AG08396 (cell line): ENCODE measurements at places on chromosomes 11 and 22.

DNA sequence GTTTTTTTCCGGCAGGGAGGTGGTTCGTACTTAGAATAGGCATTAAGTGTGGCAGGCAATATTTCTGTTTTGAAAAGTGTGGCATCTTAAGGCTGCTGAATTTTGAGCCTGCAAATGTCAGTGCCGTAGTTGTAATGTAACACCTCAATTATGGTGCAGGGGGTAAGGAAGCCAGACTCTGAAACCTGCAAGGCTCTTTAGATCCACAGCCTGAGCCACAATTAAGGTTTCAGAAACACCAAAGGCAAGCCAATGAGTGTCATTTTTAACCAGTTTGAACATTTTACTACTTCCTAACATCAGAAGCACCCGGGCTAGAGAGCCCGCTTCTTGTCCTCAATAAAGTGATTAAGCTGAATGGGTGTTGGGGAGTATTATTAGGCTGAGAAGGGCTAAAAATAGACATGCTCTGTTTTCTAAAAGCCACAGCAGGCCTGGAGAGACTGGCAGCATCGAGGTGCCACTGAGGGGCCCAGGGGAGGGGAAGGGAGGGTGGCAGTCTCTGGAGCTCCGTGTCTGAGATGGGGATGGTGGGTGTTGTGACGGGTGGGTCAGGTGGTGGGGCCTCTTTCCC lies 113.4 kb downstream of the ZBTB16 start:
- DNase-seq = no peak

- DNase-seq = no peak
These were observed 91.5 kb upstream of the SESN3 start for GRCh38 chr11:95322539-95322938.

GRCh38 chr11:45301537-45302246 lies 15.6 kb upstream of the SYT13 start:
- no peak for DNase-seq

- DNase-seq = no peak
These were observed 53.9 kb downstream of the GGTLC2 start for GRCh38 chr22:22698263-22698750.

GRCh38 chr11:2163428-2163978 lies 2.5 kb upstream of the INS start:
- no peak for DNase-seq

GRCh38 chr22:23521441-23522113 lies 58.5 kb downstream of the IGLL1 start:
- peak; percentile 99 for DNase-seq

GRCh38 chr22:21563912-21564311 lies 3.6 kb upstream of the UBE2L3 start:
- no peak for DNase-seq

DNA sequence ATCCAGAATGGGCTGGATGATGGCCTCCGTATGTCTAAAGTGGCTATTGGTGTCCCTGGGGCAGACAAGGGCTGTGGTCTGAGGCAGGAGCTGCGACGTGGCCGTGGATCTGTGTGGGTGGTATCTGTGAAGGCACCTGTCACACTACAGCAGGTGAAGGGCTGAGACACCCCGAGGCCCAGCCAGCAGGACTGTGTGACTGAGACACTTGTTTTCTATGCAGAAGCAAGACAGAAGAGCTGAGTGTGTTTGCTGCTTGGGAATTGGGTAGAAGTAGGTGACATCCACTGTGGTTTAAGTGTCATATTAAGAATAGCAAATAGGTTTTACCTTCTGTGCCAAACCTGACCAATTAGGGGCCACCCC lies 35.0 kb downstream of the AMPD3 start:
- no peak for DNase-seq

- DNase-seq = no peak
These were observed 498.0 kb downstream of the BRD1 start for GRCh38 chr22:49329636-49330035.

GRCh38 chr11:94968334-94968958 lies 4.9 kb downstream of the CWC15 start:
- peak; percentile 44 for DNase-seq

DNA sequence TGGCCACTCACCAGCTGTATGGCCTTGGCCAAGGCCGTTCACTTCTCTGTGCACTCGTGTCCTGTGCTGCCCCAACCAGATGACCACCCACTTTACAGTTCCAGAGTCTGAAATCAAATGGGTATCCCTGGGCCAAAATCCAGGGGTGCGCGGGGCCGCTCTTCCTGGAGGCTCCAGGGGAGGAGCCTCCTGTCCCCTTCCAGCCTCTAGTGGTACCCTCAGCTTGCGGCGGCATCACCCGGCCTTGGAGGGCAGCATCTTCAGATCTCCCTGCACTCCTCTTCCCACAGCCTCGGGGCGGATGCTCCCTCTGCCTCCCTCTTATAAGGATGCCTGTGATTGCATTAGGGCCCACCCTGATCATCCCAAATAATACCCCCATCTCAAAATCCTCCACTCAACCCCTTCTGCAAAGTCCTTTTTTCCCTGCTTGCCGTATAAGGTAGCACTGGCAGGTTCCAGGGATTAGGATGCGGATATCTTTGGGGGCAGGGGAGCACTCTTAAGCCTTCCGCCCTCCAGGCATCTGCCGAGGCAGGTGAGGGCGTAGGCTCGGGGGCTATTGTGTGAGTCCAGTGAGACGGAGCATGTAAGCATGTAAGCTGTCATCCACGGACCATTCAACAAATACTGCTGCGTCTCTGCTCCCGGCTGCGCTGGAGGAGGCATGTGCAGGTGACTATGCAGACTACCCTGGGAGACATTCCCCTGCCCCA lies 24.4 kb upstream of the SHISAL1 start:
- DNase-seq = no peak

DNA sequence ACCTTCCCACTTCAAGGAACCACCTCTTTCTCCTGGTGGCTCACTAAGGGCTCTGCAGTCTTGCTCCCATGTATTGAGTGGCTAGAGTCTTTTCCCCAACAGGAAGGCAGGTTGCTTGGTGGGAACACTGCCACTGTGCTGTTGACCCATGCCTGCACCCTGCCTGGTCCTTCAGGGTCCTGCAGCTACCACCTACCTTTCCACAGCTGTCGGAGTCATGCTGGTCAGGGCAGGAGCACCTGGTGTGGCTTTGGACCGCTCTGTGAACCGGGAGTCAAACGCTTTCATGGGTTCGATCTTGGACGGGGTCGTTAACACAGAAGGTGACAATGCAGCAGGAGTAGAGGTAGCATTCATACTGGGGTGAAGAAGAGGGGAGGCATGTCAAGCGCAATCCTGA lies 56.1 kb downstream of the HIRA start:
- DNase-seq = no peak

DNA sequence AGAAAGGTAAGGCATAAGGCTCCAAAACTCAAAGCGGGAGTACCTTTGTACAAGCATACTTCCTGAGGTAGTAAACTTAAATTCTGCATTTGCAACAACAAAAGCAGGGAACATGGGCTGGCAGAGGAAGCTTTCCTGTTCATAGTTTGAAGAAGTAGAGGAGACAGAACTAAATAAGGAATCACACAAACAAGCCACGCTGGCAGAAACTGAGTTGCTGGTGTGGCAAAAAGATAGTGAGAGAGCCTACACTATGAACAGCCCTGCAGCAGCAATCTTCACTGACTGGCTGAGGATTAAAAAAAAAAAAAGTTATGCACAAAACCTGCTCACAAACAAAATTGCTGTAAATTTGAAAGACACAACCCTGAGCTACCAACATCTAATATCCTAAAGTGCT lies 46.5 kb downstream of the FCHSD2 start:
- DNase-seq = no peak

- no peak for DNase-seq
These were observed 701.0 kb downstream of the OPCML start for GRCh38 chr11:132831272-132831671.

DNA sequence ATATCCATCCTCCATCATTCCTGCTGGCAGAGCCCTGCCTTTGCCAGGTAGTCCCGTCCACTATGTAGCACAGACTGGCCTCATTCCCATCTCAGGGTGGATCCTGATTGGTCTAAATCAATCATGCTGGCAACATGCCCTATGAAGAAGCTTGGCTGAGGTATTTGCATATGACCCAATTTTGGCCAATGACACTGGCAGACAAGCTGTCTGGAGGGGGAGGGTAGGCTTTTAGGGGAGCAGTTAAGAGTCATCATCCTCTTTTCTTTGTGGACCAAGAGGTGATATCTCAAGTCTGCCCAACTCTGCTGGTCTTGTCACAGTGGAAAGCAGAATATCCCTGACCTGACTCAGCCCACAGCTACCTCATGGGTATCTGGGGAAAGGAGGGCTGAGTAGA lies 5.1 kb downstream of the CCDC89 start:
- no peak for DNase-seq

- DNase-seq = no peak
These were observed 29.3 kb downstream of the MED15 start for GRCh38 chr22:20536590-20537324.

DNA sequence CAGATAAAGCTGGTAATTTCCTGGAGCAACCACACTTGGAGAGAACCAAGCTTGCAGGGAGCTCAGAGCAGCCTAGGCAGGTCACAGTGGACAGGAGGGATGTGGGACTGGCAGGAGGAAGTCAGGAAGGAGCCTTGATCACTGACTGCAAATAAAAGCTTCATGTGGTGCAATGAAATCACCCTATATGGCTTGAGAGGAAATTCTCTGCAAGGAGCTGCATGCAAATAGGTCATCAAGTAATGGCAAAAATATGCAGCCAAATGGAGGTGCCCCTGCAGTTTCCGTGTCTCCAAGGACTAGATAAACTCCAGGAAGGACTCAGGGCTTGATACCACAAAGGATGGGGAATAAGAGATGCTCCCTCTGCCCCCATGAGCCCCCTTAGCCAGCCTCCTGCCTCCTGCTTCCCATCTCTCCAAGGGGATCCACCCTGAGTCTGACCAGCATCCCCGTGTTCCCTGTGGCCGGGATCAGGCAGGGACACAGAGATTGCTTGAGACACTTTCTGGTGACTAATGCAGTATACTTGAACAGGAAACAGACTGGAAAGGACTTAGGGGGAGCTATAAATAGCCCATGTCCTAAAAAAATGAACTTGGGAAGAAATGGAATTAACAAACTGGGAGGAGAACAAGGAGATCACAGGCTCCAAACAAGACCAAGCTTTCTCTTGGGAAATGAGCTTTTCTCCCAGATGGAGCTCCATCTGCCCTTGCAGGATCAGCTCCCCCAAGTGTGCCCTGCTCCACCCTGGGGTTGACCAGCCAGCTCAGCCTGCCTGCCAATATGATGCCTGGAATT lies 23.9 kb upstream of the MICAL2 start:
- DNase-seq = peak; percentile 67

- DNase-seq = peak; percentile 96
These were observed 2.5 kb upstream of the NPAS4 start for GRCh38 chr11:66418168-66418985.

- DNase-seq = no peak
These were observed 8.1 kb downstream of the RPL27A start for GRCh38 chr11:8690374-8691342.

GRCh38 chr11:117980720-117981119 lies 5.5 kb upstream of the IL10RA start:
- no peak for DNase-seq

- DNase-seq = no peak
These were observed 19.5 kb downstream of the AMPD3 start for GRCh38 chr11:10474551-10474950.

DNA sequence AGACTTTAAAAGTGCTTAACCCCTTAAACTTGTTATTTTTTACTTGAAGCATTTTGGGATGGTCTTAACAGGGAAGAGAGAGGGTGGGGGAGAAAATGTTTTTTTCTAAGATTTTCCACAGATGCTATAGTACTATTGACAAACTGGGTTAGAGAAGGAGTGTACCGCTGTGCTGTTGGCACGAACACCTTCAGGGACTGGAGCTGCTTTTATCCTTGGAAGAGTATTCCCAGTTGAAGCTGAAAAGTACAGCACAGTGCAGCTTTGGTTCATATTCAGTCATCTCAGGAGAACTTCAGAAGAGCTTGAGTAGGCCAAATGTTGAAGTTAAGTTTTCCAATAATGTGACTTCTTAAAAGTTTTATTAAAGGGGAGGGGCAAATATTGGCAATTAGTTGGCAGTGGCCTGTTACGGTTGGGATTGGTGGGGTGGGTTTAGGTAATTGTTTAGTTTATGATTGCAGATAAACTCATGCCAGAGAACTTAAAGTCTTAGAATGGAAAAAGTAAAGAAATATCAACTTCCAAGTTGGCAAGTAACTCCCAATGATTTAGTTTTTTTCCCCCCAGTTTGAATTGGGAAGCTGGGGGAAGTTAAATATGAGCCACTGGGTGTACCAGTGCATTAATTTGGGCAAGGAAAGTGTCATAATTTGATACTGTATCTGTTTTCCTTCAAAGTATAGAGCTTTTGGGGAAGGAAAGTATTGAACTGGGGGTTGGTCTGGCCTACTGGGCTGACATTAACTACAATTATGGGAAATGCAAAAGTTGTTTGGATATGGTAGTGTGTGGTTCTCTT lies 2.8 kb downstream of the MALAT1 start:
- no peak for DNase-seq

DNA sequence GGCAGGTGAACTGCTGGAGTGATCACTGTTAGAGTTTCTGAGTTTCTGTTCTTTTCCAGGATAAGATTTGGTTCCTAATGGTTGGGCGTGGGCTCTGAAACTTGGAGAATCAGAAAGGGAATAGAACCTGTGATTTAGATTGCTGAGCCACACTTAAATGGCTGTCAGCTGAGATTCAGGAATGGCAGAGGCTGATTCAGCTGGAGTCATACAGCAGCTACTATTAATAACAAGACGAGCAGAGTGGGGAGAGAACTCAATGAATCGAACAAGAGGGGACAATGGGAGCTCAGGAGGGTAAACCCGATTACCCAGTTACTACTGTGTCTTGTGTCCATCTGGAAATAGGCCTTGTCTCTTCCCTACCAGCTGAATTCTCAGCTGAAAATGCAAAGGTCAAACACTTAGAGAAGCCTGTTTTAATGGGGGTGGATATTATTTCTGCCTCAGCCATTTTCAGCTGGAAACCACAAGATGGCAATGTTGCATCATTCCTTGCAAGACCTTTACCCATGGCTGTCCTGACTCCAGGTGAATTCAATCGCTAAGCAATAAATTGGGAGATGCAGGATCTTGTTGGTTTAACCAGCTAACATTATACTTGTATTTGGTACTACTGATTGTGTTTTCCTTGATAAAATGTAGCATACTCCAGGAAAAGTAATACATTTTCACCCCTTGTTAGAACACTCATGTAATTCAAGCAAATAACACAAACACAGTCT lies 104.5 kb upstream of the RAG2 start:
- peak; percentile 61 for DNase-seq

- no peak for DNase-seq
These were observed 16.4 kb downstream of the NRIP3 start for GRCh38 chr11:8987446-8987845.

DNA sequence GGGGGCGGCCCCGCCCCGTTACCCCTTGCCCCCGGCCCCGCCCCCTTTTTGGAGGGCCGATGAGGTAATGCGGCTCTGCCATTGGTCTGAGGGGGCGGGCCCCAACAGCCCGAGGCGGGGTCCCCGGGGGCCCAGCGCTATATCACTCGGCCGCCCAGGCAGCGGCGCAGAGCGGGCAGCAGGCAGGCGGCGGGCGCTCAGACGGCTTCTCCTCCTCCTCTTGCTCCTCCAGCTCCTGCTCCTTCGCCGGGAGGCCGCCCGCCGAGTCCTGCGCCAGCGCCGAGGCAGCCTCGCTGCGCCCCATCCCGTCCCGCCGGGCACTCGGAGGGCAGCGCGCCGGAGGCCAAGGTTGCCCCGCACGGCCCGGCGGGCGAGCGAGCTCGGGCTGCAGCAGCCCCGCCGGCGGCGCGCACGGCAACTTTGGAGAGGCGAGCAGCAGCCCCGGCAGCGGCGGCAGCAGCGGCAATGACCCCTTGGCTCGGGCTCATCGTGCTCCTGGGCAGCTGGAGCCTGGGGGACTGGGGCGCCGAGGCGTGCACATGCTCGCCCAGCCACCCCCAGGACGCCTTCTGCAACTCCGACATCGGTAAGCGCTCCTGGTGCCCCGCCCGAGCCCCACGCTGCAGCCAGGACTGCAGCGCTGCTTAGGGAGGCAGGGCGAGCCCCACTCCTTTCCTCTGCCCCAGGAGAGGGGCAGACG lies at the start of gene TIMP3:
Gene TIMP3 (plus strand): TSS at position 169 of the 700 bp plus-strand sequence. CDS start 297 bp downstream, at position 466.
- DNase-seq = peak; percentile 97
